Activated gamma-delta T cell treated with Interleukin-2 at 50 U/mL for 16 hours (primary cell): ENCODE measurements at places on chromosomes 5 and 9.

DNA sequence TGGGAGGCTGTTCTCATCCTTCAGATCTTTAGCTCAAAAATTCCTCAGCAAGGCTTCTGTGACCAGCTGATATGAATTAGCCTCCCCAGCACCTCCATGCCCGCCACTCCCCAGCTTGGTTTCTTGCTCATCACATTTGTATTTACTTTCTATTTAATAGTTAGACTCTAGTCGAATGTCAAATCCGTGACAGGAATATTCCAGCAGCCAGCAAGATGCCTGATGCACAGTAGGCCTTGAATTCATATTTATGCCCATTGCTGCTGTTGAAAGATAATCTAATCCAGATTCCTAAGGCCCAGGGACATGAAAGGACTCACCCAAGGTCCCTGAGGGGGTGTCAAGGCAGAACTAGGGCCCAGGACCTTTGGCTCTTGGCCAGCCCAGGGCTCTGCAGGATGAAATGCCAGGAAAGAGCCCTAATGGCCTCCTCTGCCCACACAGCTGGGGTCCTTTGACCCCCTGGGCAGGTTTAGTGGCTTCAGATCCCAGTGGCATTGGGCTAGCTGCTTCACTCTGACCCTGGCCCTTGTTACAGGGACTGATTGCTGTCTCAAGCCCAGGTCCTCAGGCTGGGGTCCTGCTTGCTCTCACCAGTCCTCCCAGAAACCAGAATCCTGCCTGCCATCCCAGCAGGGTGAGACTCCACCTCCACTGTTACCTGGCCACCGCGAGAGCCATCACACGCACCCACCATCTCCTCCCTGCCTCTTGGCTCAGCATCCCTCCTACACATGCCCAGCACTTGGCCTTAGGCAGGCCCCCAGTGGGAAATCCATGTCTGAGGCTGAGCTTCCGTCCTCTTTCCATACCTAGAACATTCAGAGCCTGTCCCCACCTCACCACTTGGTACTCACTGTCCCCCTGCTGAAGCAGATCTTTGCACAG lies 7.3 kb downstream of the CSF1R start:
- DNase-seq, result no peak

DNA sequence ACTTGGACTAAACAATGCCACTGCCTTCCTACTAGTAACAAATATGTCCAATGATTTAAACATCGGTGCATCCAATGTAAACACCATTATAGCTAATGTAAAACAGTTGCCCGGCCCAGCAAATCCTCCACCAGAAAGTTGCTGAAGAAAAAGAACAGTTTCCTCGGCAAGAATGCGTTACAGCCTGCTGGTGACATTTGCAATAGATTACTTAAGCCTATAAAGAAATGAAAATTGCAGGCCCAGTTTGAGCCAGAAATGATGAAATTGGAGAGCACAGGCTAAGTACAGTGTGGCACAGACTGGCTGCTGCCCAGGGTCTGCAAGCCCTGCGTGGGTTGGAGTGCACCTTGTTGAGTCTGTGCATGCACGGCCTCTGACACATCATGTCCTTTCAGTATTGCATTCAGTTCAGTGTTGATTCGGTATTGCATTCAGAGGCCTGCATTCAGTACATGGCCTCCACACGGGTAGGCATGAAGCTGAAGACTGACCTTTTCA lies 406.0 kb upstream of the KLF4 start:
- no peak for DNase-seq

- DNase-seq, result no peak
Measured at GRCh38 chr5:4124221-4124970, 528.8 kb downstream of the IRX1 start.

DNA sequence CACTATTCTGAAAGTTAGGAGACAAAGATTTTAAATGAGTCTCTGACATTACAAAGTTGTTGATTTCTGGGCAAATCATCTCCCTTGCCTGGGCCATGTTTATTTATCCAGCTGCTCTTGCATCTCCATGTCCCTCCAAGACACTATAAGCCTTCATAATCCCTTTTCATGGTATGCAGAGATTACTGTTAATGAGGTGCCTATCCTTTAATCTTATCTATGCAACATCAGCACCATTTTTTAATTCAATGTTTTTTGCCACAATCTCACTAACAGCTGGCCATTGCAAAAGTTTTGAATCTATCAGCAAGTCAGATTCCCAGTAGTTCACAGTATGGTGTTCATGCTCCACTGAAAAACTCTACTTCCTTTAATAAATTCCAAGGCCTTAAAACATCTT lies 108.5 kb upstream of the PTPRD start:
- DNase-seq, result no peak

GRCh38 chr5:174706997-174707572 lies 17.3 kb upstream of the MSX2 start:
- no peak for DNase-seq

GRCh38 chr5:137751869-137752491 lies 2.2 kb downstream of the HNRNPA0 start:
- DNase-seq, result no peak

DNA sequence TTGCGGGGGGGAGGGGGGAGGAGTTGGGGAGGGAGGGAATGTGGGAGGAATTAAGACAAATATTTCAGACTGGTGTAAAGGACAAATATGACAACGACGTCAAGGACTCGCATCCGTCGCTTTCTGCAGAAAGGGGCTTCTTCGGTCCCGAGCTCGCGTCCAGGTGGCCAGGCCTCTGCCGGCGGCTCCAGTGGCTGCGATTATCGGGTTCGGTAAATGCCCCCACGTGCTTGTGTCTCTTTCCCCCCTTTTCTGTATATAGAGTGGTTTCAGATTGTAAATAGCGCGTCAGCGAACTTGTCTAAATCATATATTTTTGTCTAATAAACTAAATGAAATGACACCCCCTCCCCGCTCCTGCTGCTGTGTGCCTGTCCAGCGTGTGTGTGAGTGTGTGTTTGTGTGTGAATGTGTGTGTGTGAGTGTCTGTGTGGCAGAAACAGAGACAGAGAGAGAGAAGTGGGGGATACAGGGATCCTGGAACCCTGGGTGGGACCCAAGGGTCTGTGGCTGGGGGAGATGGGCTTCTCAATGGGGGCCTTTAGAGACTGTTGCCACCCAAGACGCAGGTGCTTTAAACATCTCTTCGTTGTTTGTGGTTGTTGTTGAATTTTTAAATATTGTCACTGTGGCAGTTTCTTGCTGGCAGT lies 5.6 kb downstream of the IRX1 start:
- no peak for DNase-seq

DNA sequence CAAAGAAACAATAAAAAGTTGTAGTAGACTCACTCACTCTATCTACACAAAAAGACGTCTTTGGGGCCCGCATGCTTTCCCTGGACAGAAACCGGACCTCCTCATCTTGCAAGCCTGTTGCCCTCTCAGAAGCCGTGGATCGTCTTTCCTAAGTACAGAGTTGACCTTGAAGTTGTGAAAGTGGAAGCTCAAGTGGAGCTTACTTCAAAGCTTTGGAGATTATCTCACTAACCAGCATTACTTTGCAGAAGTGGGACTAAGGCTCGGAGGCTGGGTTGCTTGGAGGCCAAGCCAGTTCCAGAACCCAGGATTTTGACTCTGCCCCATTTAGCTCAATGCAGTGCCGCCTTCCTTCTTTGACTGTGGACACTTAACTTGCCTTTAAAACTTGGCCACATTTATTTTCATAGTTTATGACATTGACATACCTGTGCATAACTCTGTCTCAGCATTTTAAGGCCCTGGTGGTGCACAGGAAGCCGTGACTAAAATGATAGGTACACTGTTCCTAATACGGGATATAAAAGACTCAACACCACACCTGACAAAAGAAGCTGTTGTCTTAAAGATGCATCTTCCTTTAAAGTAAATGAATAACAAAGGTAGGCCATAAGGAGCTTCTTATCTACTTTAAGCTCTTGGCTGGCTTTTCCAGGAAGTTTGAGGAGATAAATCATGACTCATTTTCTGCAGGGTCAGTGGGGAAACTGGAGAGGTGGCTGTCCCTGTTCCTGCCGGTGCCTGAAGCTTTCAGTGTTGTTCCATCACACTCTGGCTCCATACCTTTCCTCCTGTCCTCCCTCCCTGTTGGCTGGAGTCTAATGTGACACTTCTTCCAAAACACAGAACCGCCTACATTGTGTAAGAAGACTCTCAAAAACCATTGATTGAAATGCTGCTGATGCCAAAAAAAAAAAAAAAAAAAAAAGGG lies 10.7 kb downstream of the SLC25A25 start:
- DNase-seq, result no peak
